Cortex of kidney (tissue), 1 donor: ENCODE measurements at places on chromosomes 16 and 17.

GRCh38 chr17:1434150-1434549, 21.9 kb downstream of the CRK start:
- no peak for DNase-seq

GRCh38 chr16:24539850-24540601, 660 bp downstream of the RBBP6 start:
- DNase-seq, result no peak

DNA sequence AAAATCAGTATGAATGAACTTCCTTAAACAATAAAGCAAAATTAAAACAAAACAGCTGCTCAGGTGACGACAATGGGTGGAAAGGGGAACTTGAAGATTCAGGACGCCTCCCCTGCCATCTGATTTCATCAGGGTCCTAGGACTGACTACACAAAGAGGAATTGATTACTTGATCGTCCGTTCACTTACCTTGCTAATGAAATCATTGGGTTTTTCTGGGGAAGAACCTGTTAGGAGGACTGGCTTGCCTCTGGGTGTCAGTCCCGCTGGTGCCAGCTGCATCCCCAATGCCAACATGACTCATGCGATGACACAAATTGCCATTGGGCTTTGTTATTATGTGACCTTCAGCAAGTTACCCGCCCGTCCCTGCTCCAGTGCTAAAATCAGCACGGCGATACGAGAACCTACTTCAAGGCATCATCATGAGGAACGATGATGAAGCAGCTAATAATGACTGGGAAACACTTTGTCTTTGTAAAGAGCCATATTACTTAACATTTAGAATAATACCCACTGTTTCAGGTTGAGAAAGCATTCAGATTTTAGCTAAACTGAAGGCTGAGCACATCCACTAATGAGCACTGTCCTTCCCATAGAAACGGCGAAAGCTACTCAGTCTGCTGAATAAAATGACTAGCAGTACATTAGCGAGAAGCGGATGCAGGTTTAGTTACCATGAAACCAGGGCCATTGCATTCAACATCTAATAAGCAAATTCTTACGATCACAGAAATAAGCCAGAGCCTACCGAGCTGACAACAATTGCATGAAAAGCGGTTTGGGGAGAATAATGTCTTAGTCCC, 139.4 kb downstream of the ZFHX3 start:
- no peak for DNase-seq

DNA sequence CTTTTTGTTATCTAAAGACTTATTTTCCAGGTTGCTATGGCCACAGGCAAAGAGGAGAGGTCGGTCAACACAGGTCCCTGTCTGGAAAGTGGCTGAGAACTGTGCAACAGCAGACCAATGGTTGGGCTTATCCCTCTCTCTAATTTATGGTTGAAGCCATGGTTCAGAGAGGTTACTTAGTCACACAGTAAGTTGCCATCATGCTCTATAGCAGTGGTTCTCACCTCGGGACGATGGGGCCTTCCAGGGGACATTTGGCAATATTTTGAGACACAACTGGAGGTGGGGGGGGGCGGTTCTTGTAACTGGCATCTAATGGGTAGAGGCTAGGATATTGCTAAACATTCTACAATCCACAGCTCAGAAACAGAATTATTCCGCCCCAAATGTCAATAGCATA, 842 bp upstream of the LDAF1 start:
- DNase-seq, result no peak

DNA sequence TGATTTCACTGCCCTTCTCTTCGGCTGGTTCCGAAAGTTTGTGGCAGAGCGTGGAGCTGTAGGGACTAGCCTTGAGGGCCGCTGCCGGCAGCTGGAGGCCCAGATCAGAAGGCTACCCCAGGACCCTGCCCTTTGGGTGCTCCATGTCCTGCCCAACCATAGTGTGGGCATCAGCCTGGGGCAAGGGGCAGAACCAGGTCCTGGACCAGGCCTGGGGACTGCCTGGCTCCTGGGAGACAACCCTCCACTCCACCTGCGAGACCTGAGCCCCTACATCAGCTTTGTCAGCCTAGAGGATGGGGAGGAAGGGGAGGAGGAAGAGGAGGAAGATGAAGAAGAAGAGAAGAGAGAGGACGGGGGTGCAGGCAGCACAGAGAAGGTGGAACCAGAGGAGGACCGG, 856 bp upstream of the CXCL16 start:
- DNase-seq, result no peak

- no peak for DNase-seq
Measured at GRCh38 chr16:8722025-8722348, 47.6 kb downstream of the ABAT start.

DNA sequence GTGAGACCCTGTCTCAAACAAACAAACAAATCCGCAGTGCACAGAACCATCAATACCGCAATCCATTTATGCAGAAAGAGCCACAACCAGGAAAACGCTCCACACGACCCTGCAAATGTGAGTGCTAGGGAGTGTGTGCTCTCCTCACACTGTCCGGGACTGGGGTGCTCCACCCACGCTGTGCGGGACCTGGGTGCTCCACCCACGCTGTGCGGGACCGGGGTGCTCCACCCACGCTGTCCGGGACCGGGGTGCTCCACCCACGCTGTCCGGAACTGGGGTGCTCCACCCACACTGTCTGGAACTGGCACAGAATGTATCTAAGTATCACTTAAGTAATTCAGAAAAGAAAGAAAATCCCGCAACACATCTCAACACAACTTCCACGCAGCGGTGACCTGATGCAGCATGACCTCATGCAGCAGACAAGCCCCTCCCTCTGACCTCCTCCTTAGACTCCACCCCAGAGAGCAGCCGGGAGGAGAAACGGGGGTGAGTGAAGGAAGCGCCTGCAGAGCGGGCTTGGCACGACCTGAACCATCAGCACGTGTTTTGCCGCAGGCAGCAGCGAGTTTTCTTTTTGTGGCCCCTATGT, 38.5 kb downstream of the ZNF276 start:
- DNase-seq, result no peak

- no peak for DNase-seq
Measured at GRCh38 chr17:78990349-78991016, 10.8 kb upstream of the LGALS3BP start.

- DNase-seq, result no peak
Measured at GRCh38 chr16:57314161-57314785, 29.8 kb upstream of the PLLP start.

GRCh38 chr16:87098976-87099720, 218.0 kb downstream of the C16orf95 start:
- no peak for DNase-seq

DNA sequence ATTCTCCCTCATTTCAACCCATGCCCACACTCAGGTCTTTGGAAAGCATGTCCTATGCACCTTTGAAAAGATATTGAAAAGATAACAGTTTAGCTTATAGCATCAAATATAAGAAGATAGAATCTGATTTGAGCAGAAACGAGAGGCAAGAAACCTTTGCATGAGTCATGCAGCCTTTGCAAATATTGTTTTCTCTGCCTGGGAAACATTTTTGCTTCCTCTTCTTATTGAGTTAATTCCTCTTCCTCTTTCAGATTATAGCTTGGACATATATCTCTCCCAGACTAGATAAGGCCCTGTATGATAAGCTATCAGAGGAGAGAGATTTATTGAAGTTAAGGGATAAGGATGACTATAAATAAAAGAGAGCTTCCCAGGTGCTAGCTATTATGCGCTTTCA, 46.1 kb upstream of the KCNJ2 start:
- DNase-seq, result no peak

DNA sequence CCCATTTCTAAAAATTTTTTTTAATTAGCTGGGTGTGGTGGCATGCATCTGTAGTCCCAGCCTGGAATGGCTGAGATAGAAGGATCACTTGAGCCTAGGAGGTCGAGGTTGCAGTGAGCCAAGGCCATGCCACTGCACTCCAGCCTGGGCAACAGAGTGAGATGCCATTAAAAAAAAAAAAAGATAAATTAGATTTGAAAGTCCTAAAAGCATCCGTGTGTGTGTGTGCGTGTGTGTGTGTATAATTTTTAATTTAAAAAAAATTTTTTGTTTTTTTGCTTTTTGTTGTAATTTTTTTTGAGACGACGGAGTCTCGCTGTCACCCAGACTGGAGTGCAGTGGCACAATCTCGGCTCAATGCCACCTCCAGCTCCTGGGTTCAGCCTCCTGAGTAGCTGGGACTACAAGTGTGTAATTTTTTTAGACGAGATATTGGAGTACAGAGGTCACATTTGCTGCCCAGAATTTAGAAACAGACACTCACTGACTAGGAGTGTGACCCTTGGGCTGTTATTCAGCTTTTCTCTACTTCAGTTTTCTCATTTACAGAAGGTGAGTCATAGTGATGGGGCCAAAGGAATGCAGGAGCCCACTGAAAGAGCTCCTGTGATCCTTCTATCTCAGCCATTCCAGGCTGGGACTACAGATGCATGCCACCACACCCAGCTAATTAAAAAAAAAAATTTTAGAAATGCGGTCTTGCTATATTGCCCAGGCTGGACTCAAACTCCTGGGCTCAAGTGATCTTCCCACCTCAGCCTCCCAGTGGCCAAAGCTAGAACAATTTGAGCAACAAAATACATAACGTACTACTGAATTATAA, 25.5 kb upstream of the TBX4 start:
- DNase-seq, result no peak

GRCh38 chr17:81920612-81921536, 2.9 kb upstream of the SIRT7 start:
- DNase-seq, result no peak

- DNase-seq, result no peak
Measured at GRCh38 chr17:2751491-2751890, 2.0 kb upstream of the CCDC92B start.

DNA sequence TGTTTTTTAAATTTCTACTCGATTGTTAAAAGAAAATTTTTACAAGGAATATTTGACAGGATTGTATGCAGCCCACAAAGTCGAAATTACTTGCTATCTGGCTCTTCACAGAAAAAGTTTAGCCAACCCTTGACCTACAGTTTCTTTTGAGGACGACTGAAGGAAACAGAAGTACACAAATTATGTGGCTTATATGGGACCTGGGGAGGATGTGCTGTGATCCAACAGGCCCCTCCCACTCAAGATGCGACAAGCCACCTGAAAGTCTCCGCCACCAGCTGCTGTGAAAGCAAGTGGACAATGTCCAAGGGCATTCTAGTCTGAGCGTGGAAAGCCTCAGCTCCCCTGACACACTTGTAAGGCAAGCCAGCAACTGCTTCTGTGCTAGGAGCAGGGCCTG, 42.4 kb upstream of the SLC25A19 start:
- no peak for DNase-seq

- no peak for DNase-seq
Measured at GRCh38 chr17:57643062-57643461, 102.0 kb downstream of the CCDC182 start.

- DNase-seq, result no peak
Measured at GRCh38 chr17:18261659-18262058, 1.2 kb downstream of the MIEF2 start.

GRCh38 chr17:36532435-36532975, 2.2 kb downstream of the MYO19 start:
- no peak for DNase-seq

DNA sequence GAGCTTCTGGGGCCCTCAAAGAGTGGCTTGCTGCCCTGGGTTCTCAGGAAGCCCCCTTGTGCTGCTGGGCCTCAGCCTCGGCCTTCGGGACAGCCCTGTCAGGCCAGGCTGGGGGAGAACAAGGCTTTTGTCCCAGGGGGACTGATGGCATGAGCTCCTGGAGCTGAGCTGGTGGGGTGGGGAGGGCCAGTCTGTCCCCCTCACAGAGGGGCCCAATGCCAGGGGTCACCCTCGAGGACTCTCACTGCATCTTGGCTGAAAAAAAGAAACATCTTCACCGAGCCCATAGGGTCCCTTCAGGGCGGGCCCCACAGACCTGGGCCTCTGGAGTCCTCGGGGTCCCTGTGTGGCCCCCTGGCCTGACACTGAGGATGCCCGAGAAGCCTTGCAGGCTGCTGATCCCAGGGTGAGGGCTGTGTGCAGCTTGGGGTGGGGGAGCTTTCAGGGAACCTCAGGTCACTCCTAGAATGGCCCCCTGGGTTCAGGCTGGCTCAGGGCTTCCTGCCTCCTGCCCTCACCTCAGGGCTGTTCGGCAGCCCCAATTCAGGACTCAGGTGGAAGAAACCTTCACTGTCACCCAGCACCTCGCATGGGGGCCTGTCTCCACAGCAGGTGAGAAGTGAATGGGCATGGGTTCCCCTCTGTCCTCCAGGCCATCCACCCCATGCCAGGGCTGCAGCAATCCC, 90.5 kb downstream of the TNFRSF13B start:
- no peak for DNase-seq

- DNase-seq, result no peak
Measured at GRCh38 chr16:24977678-24978075, 37.5 kb downstream of the ARHGAP17 start.

DNA sequence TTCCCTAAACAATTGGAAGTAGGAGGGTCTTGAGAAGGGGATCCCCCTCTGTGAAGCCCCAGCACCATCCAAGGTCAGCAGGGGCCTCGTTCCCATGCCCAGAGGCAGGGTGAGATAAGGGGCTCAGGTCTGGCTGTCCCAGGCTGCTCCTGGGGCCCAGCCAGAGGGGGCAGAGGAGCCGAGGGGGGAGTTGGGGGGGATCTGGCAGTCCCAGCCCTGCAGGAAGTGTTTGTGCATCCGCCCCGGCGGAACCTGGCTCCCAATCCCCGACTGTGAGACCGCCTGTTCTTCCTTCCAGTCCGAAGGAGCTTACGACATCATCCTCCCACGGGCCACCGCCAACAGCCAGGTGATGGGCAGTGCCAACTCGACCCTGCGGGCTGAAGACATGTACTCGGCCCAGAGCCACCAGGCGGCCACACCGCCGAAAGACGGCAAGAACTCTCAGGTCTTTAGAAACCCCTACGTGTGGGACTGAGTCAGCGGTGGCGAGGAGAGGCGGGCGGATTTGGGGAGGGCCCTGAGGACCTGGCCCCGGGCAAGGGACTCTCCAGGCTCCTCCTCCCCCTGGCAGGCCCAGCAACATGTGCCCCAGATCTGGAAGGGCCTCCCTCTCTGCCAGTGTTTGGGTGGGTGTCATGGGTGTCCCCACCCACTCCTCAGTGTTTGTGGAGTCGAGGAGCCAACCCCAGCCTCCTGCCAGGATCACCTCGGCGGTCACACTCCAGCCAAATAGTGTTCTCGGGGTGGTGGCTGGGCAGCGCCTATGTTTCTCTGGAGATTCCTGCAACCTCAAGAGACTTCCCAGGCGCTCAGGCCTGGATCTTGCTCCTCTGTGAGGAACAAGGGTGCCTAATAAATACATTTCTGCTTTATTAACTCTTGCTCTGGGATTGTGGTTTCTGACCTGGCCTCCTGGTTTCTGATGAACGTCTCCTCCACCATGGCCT, 14.9 kb downstream of the GPRC5C start:
- DNase-seq, result no peak

DNA sequence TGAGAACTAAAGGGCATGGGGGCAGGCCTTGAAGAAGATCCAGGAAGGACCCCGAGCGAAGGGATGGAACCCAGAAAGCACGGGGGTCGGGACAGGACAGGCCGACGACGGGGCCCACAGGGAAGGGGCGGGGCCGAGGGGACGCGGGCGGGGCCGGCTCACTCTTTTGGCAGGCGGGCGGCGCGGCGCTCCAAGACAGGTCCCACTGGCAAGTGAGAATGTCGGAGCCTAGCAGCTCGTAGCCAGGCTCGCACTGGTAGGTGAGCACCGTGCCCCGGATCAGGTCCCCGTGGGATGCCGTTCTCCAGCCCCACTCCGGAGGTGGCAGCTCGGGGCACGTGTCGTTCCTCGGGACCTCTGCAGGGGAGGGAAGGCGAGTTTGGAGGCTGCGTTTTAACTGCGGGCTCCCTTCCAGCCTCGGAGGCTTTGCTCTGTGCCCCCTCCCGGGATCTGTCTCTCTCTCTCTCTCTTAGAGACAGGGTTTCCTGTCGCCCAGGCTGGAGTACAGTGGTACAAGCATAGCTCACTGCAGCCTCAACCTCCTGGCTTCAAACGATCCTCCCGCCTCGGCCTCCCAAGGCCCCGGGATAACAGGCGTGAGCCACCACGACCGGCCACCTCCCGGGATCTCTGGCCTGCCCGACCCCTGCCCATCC, 13.7 kb upstream of the CDIPT start:
- no peak for DNase-seq
